NCI-H2171 (cell line): ENCODE measurements at places on chromosomes 3 and 15.

DNA sequence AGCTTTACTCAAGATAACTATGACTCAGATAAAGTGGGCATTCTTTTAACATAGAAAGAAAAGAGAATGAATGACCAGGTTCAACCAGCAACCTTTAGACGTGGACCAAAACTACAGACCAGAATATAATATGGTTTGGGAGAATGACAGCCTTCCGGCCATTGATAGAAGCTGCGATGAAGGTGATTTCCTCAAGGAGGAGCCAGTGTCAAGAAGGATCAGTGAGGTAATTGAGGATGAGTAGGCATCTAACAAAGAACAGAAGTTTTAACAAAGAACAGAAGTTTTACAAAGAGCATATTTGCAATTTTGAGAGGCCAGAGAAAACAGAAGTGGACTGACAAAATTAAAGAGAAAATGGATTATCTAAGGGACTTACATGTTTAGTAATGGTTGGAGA lies 289.0 kb upstream of the AGTR1 start:
- no peak for DNase-seq

DNA sequence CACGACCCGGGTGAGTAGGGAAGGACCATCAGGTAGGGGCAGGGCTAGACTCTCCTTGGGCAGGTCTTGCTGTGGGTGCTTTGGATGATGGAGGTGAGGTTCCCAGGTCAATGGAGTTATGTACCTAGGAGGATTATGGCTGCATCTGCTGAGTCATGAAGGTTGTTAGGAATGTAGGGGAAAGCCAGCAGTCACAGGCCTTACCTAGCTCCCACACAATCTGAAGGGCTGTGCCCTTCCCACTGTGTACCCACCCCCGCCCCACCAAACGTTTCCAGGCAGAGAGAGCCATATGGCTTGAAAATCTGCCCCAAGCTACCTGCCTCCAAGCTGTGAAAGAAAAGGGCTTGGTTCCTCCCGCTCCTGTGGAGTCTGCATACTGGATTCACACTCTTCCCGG lies 573.4 kb upstream of the DPPA4 start:
- no peak for DNase-seq

GRCh38 chr3:52786330-52787215 lies 8.0 kb upstream of the ITIH3 start:
- DNase-seq = no peak

GRCh38 chr3:79268422-79268821 lies 499.4 kb downstream of the ROBO1 start:
- no peak for DNase-seq

GRCh38 chr3:115401298-115401697 lies 222.0 kb upstream of the GAP43 start:
- no peak for DNase-seq

- peak; percentile 64 for DNase-seq
Observed at GRCh38 chr3:140719841-140720614, 42.2 kb downstream of the TRIM42 start.

- no peak for DNase-seq
Observed at GRCh38 chr15:70133296-70133695, 35.6 kb upstream of the TLE3 start.

GRCh38 chr3:94172695-94173310 lies 109.9 kb downstream of the NSUN3 start:
- DNase-seq = no peak

- no peak for DNase-seq
Observed at GRCh38 chr3:45132568-45133211, 13.5 kb downstream of the CDCP1 start.

DNA sequence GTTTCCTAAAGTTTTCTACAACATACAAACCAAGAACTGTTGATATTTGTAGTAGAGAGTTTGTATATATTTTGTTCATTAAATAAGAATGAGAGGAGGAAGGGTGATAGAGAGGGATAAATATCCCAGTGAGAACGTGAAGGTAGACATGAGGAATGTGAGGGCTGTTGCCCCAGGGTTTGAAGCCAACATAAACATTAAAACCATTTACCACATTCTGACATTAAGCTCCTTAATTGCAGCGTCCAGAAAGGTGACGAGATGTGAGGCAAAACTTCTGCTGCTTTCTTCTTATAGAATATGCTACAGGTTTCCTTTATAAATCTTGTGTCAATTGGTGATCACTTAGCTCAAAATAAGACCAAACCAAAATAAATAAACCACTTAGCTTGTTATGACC lies 267.8 kb upstream of the CNTN4 start:
- DNase-seq = no peak

GRCh38 chr15:38254051-38254883 lies 1.6 kb downstream of the SPRED1 start:
- DNase-seq = no peak

DNA sequence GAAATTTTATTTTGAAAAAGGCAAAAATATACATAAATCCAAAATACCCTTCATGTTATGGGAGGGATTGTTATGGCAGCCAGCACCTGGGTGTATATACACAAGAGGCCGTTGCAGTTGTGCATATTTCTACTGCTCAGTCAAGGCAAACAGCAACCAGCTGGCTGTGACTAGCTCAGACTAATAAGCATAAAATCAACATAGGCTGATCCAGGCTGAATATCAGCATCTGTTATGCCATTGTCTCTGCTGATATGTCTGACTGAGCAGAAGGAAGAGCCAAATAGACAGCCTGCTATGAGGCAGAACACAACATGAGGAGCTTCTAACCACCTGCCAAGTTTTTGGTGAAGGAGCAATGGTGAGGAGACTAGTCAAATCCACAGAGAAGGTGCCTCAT lies 457.5 kb upstream of the ALCAM start:
- DNase-seq = peak; percentile 96

DNA sequence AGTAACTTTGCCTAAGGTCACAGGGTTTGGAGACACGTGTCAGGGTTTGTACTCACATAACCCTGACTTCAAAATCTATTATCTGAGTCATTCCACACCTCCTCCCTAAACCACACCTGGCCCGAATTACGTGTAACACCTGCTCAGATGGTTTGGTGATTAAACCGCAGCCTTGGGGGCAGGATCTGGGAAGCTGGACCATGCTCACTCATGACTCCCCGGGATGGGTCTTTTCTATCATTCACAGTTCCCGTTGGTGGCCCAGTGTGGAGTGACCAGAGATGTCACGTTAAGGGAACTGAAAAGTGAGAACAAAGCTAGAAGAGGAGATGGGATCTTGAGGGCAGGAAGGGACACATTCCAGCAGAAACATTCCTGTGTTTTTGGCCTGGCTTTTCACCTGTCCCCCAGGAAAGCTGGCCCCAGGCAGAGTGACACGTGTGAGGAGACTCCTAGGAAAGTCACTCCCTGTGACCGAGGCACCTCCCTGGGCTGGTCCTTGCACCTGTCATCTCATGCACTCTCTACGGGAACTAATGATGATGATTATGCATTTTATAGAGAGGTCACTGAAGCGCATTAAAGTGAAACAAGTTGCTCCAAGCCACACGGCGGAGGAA lies 75.4 kb upstream of the POMGNT2 start:
- DNase-seq = no peak

DNA sequence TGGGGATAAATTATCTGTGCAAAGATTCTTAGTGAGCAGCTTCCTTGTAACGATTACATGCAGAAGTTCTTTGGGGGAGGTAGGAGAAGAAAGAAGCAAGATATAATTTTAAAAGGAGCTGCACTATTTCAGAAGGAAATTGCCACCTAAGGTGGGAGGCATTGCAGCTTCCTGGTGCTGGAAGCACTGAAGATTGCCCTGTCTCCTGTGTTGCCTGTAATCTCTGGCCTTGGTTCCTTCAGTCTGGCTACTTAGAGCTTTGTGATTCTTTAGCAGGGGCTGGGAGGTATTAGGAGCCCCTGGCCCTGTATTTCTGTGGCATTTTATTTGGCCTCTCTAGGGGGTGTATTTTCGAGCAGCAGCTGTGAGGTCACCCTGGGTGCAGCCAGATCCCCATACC lies 35.5 kb downstream of the CACNA2D3 start:
- no peak for DNase-seq

GRCh38 chr15:39918688-39919385 lies 1.2 kb downstream of the GPR176 start:
- DNase-seq = no peak

GRCh38 chr3:152113413-152113812 lies 155.3 kb upstream of the MBNL1 start:
- DNase-seq = no peak

GRCh38 chr3:118472586-118472985 lies 562.1 kb downstream of the IGSF11 start:
- no peak for DNase-seq

- no peak for DNase-seq
Observed at GRCh38 chr15:29103824-29104565, 165.6 kb downstream of the NSMCE3 start.

GRCh38 chr3:52367891-52368880 lies 52.1 kb downstream of the DNAH1 start:
- no peak for DNase-seq

DNA sequence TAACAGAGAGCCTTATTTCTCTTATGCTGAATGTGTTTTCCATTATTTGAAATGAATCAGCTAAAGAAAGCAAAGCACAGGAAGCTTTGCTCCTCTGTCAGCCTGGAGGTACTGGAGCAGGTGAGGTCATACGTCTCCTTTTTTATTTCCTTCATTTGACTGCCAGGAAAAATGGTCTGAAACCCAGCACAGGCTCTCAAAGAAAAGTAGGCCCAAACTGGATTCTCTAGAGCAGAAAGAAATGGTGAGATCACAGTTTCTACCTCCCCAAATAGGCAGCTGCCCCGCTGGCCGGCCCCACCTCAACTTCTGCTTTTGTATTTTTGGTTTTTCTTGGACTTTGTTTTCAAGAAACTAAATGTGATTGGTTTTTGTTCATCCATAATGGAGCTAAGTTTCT lies 95.1 kb downstream of the RPL39L start:
- DNase-seq = no peak

GRCh38 chr15:52161406-52161966 lies 29.7 kb downstream of the GNB5 start:
- no peak for DNase-seq

DNA sequence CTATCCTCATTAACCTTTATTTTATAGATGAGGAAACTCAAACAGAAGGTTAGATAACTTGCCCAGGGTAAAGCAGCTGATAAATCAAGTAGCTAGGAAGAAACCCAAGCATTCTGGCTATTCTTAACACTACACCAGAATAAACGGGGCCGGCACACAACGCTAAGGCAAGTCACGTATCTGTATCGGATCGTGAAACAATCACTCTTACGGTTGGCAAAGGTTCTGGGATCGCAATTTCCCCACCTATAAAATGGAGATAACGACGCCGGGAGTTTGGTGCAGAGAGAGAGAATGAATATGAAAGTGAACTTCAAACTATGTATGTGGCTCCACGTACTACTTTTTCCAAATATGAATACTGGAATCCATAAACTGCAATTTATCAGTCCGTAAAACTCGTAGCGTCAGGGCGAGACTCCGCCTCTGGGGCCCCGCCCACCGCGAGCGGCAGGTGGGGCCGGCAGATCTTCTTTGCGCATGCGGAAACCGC lies 252 bp upstream of the ARMC8 start:
- DNase-seq = peak; percentile 93

DNA sequence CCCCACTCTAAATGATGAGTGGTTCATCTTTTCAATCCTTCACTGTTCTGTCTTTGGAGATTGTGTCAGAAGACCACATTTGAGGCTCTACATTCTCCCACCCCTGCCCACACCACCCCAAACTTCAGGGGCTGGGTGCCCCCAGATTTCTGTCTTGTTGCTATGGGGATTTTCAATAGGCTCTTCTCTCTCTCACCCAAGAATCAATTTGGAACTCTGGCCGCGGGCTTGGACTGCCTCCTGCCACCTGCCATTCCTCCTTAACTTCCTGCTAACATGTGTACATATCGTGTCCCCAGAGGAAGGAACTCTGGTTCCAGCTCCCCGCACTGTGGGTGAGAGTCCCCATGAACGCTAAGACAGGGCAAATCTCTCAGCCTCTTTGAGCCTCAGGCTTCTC lies 67.4 kb upstream of the LARS2 start:
- no peak for DNase-seq

DNA sequence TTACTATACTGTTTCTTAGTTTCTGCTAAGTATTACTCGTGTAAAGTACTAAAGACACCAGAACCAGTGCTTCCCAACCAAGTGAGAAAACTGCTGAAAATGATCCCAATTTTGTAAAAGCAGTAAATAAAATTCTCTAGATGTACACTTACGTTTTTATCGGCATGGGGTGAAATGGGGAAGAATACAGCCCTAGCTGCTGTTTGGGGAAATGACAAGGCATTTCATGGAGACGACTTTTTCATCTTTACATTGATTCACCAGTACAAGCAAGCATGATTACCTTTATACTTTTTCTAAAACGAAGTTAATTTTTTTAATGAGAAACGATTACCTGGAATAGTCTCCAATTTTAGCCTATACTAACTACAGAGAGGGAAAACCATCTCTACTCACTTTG lies 1.4 kb downstream of the PSMD6 start:
- no peak for DNase-seq

GRCh38 chr3:27756877-27757276 lies 34.8 kb upstream of the EOMES start:
- no peak for DNase-seq

GRCh38 chr3:37907371-37907770 lies 45.7 kb downstream of the CTDSPL start:
- DNase-seq = no peak

GRCh38 chr3:115525731-115526130 lies 97.6 kb upstream of the GAP43 start:
- DNase-seq = no peak
